ENCODE measurements at places on chromosomes 12 and 14.

DNA sequence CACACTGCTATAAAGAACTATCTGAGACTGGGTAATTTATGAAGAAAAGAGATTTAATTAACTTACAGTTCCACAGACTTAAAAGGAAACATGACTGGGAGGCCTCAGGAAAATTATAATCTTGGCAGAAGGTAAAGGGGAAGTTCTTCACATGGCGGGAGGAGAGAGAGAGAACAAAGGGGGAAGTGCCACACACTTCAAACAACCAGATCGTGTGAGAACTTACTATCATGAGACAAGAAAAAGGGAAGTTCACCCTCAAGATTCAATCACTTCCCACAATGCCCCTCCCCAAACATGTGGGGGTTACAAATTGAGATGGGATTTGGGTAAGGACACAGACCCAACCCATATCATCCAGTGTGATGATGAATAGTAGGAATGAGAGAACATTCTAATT is 366.5 kb downstream of the LRFN5 start:
- DNase-seq = no peak

- DNase-seq = no peak
Measured at GRCh38 chr12:5588591-5588990, 156.7 kb downstream of the NTF3 start.

DNA sequence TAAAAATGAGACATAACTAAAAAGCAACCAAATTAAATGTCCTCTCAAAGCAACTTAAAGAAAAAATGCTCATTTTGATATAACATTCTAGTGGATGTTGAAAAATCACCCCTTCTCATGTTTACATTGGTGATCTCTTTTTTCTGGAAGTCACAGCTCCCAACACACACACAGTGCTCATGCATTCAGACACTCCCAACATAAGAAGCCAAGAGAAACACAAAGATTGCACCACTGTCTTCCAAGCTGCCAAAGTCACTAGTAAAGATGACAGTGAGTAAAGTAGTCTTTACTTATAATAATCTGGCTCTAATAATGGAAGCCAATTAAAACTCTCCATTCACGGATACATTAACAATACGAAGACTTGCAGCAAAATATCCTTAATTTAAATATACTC is 218.4 kb downstream of the NTF3 start:
- DNase-seq = no peak

DNA sequence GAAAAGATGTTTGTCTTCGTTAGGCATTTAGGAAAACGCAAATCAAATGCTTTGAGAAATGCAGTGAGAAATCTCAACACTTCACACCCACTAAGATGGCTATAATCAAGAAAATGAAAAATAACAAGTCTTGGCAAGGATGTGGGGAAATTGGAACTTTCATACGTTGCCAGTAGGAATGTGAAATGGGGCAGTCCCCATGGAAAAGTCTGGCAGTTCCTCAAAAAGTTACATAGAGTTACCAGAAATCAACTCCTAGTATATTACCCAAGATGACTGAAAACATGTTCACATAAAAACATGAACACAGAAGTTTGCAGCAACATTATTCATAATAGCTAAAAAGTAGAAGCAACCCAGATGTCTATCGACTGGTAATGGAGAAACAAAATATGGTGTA is 41.5 kb upstream of the LRTM2 start:
- DNase-seq = no peak

GRCh38 chr12:45186762-45187161 is 29.1 kb upstream of the ANO6 start:
- no peak for DNase-seq

DNA sequence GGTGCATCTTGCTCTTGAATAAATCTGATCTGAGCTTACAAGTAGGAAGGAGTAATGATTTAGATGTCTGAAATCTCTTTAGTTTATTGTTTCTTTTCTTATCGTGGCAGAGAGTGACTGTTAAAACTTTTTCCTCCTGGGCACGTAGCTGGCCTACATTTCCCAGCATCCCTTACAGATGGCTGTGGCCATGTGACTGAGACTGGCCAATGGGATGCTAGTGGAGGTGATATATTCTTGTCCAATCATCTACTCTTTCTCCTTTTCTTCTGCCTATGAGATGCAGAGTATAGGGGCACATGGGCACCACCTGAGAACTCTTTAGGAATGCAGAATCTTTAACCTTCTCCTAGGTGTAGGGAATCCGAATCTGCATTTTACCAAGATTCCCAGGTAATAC is 237.3 kb downstream of the RGS6 start:
- DNase-seq = no peak

DNA sequence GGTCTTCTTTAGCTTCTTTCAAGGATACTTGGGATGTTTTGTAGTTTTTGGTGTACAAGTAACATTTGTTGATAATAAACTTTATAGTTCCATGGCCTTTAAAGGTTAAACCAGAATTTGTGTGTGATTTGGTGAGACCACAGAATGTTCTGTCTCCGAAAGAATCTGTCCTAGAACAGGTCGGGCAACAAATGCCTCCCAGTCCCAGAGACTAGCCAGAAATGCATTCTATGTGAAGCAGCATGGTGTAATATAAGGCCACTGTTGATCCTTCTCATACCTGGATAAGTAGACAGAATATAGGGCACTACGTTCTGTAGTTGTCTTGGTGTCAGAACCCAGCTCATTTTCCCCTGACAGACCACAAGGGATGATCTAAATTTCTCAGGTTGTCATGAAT is 10.0 kb downstream of the STYK1 start:
- DNase-seq = no peak

DNA sequence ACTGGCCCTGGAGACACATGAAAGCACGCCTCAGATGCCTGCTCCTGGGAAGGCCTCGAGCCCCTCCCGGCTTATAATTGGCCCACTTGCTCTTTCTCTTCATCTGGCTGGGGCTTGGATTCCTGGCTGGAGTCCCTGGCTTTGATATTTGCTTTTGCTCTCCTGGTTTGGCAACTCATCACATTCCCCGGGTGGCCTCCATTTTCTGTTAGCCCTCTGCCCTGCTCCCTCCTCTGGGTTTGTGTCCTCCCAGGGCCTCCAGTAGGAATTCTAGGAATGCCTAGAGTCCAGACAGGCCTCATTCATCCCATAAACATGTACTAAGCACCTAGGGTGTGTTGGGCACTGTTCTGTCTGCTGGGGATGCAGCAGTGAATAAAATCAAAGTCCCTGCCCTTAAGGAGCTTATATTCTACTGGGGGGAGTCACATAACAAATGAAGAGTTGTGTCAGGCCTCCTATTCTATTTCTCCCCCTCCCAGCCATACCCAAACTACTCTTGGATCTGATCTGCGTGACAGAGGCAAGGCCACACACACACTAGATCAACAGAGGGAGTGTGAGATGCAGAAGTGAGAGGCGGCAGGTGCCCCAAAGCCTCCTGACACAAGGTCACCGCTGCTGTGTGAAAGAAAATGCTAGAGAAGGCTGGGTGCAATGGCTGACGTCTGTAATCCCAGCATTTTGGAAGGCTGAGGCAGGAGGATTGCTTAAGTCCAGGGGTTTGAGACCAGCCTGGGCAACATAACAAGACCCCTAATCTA is 21.3 kb upstream of the TSPAN9 start:
- DNase-seq = no peak

GRCh38 chr12:68761901-68762630 is 16.1 kb downstream of the SLC35E3 start:
- no peak for DNase-seq

DNA sequence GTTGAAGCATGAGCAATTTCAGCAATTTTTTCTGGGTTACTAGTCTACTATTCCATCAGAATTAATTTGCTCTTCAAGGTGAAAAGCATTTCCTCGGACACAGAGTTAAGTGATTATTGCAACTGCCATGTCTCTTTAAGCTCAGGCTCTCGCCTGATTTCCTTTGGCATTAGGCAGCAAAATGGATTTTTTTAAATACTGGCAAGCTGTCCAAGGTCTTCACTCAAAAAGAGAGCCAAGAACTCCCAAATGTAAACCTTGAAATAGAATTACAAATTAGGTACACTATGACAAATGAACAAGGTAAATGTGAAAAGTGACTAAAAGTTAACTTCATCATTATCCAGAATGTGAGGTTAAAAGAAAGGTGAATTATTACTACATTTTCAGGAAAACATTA is 111.9 kb downstream of the GARIN6 start:
- no peak for DNase-seq
